Activated CD4-positive, alpha-beta T cell treated with anti-CD3 and anti-CD28 coated beads for 24 hours (primary cell): ENCODE measurements at places on chromosomes 3 and 15.

DNA sequence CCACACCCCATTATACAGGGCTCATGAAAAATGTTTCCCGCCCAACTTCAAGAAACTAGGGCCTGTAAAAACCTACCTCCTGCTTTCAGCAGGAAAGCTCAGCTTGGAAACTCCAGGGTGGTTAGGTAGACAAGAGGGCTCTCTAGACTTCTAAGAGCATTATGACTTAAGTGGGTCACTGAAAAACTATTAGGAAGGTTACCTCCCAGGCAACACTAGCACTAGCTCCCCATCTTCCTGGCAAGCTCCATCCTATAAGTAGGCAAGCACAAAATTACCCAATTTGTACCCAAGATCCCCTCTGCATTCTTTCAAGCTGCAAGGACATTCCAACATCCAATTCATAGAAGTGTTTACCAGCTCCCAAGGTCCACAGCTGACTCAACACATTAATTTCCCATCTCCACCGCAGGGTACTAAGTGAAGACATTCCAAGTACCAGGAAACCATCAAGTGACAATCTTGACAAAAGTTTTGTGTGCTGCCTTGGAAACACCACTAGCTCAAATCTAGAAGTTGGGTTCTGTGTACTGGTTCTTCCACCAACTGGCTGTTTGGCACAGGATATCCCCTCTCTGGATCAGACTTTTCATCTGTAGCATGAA is 46.9 kb downstream of the WNT5A start:
- no peak for DNase-seq

DNA sequence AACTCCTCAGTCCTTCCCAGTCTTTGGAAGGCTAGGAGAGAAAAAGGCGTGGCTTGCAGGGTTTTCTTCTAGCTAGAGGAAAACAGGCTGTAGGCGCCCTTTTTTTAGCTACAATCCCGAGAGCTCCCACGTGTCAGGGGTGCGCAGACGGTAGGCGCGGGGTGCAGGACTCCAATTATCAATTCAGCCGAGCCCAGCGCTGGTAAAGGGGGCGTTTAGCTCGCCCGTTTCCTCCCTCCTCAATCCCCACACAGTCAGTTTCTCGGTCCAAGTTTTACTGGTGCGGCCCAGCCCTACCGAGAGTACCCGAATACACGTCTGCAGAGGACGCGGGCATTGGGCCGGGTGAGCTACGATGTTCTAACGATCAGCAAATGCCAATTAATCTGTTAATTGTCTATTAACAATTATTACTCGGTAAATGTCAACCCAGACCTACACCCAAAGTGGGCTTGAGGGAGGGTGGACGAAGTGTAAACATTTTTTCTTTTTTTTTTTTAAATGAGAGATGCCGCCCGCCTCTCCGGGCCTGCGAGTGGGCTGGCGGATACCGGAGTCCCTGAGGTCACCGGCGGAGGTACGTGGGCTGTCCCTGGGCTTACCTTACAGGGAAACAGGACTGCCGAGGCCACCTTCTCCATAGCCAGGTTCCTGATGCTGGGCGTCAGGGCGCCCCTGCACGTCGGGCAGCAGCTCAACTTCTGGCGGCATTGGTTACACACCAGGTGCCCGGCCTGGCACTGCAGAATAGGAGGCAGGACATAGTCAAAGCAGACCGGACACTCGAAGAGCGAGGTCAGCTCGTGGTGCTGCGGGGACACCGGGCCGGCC is 923 bp downstream of the SIAH2 start:
- no peak for DNase-seq

DNA sequence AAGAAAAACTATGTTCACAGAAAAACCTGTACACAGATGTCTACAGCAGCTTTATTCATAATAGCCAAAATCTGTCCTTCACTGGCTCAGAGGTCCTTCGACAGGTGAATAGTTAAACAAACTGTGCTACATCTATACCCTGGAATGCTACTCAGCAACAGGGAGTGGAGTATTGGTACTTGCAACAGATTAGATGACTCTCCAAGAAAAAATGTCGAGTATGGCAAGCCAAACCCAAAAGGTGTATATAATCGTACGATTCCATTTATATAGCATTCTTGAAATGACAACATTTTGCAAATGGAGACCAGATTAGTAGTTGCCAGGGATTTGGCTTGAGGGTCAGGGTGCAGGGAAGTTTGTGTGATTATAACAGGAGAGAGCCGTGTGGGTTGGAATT is 22.4 kb upstream of the RGMA start:
- no peak for DNase-seq

- no peak for DNase-seq
Observed at GRCh38 chr15:88393719-88394519, 73.3 kb downstream of the MRPL46 start.

DNA sequence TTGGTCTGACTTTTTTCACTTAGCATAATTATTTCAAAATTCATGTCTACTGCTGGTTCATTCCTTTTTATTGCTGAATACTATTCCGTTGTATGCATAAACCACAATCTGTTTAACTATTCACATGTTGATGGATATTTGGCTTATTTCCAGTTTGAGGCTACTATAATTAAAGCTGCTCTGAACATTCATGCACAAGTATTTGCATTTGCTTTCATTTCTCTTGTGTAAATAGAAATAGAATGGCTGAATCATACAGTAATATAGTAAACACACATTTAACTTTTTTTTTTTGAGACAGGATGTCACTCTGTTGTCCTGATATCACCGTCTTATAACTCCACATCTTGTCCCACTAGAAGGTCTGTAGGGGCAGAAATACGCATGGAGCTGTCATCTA is 57.3 kb downstream of the NMNAT3 start:
- DNase-seq, result no peak

DNA sequence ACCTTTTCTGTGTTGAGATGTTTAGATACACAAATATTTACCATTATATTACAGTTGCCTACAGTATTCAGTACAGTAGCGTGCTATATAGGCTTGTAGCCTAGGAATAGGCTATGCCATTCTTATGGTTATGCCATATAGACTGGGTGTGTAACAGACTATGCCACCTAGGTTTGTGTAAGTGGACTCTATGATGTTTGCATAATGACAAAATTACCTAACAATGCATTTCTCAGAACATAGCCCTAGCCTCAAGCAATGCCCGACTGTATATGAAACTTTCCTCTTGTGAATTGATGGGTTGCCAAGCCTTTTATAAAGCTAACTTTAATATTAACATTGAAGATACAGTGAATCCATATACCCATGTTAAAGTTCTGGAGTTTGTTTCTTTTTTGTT is 10.3 kb upstream of the PHLDB2 start:
- DNase-seq, result no peak

- DNase-seq, result no peak
Observed at GRCh38 chr3:51163051-51163450, 222.0 kb upstream of the MANF start.

GRCh38 chr3:147415874-147416273 is 6.7 kb downstream of the ZIC1 start:
- DNase-seq, result no peak

DNA sequence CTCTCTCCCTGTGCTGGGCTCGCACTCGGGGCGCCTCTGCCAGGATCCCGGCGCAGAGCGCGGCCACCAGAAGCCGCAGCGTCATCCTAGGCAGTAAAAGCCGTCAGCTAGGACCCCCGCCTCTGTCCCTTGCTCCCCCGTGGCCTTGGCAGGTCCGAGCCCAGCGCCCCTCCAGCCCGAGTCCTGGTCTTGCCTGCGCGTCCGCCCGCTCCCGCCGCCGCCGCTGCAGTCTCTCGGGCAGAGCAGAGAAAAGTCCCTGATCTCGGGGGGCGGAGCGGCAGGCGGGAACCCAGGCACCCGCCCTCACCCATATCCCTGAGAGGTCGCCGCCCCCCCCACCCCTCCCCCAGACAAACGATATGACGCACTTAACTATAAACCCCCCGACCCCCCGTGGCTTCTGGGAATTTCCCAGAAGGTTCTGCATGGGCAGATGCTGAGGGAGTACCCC is at the start of gene COL7A1:
COL7A1 (minus strand) TSS at position 255 of the 451 bp plus-strand sequence; CDS start at position 85, 170 bp downstream.
- DNase-seq, result no peak

GRCh38 chr3:23494967-23495366 is 291.8 kb downstream of the UBE2E2 start:
- no peak for DNase-seq

- no peak for DNase-seq
Observed at GRCh38 chr15:58466566-58466965, 34.8 kb downstream of the LIPC start.

DNA sequence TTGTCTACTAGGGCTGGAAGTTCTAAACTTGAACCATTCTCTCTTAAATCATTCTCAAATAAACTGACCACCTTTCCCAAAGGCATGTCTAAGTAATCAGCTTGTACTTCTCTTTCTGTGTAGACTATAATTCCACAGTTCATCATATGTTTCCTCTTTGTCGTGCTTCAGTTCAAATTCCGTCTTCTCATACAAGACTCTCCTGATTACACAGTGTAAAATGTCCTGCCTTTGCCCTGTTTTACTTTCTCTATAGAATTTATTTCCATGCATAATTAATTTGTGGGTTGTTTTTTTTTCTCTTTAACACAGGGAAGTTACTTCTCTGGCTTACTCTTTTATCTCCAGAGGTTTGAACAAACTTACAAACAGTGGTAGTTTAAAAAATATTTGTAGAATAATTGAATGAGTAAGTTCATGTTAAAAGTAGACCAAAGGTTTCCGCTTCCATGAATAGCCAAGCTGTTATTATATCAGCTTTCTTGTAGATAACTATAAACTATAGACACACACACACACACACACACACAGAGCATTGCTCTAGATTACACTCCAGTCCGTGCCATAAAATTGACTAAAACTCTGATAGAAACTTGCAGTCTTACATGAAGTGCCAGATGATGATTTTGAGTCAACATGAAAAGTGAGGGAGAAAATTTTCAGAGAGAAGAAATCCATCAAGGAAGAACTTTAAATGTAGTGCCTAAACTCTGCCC is 119.0 kb downstream of the SUCNR1 start:
- DNase-seq, result no peak

- peak; percentile 18 for DNase-seq
Observed at GRCh38 chr15:72783004-72783639, 436 bp downstream of the ADPGK start.

GRCh38 chr3:88010810-88011209 is 48.0 kb downstream of the CGGBP1 start:
- DNase-seq, result no peak

DNA sequence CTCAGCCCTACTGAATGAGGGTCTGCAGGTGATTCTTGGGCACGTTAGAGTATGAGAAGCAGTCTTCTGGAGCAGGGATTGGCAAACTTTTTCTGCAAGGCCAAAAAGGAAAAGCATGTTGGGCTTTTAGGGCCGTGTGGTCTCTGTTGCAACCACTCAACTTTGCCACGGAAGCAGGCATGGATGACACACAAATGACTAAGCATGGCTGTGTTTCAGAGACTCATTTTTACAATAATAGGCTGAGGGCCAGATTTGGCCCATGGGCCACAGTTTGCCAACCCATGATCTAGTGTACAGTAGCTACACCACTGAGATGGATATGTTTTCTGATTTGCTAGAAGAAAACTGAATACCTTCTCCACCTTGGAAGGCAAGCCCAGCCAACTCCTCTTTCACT is 66.1 kb upstream of the PRICKLE2 start:
- no peak for DNase-seq

DNA sequence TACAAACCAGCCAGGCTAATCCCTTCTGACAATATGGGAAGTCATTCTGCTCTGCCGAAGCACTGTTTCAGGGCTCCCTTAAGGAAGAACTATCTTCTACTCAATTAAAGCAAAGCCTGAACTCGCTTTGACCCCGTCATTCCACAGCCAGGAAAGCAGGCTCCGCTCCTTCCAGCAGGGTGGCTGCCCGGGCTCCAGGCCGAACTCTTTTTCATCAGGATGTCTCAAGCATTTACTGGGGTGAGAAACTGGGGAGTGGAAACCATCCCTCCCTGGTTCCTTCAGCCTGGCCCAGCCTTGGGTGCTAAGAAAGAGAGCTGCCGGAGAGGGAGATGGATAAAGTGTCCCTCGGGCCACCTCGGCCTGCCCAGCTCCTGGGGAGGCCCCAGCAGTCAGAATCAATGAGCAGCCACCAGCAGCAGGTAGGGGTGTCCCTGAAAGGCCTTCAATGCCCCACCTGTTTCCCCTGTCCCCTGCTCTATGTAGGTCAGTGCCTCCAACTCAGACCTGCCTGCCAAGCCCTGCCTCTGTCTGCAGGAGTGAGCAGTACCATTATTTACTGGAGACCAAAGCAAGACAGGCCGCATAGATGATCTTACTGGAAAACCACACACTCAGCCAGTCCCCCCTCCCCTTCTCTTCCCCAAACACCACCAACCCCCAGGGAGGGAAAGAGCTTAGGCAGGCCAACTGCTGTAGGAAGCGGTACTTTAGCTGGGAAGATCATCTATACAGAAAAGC is 225.6 kb upstream of the TLE3 start:
- no peak for DNase-seq

- DNase-seq, result no peak
Observed at GRCh38 chr3:132730891-132731580, 8.8 kb upstream of the NPHP3 start.

DNA sequence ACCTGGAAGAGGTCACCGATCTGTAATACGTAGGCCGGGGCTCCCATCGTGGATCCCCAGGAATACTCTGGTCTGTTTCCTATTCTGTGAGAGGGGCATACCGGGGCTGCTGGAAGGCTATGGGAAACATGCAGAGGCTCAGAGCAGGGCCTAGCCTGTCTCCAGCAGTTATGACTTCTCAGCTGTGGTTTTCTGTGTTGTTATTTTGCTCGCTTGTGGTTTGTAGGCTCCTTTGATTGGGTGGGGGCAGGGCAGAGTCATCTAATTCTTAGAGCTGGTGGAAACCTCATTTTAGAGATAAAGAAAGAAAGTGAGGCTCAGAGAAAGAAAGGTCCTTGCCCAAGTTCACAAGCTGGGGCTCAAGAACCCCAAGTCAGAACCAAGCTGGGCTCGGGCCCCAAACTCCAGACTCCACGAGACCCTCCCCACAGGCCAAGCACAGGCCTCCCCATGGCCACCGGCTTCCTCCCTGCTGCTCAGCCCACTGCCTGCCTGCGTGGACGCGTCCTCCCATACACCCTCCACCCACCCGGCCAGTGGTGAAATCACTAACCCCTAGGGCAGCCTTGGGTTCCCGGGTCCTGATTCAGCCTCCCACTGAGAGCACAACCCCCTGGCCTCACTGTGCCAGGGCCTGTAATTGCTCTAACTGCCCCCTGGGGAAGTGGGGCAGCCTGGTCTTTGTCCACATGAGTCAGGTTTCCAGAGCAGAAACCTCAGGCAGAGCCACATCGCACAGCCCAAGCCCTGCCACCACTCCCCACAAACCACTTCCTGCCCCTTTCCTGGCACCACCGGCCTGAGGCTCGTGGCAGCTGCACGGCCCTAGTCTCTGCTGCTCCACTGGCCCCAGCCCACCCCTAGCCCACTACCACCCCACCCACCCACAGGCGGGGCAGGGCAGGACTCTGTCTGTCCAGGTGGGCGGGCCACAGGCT is 270.8 kb downstream of the UACA start:
- DNase-seq, result peak; percentile 64

GRCh38 chr15:89433686-89434085 is 62.7 kb downstream of the RHCG start:
- no peak for DNase-seq

GRCh38 chr3:177881351-177881750 is 654.9 kb upstream of the KCNMB2 start:
- no peak for DNase-seq

- no peak for DNase-seq
Observed at GRCh38 chr3:173690542-173691180, 293.1 kb downstream of the NLGN1 start.
